Hepatic stellate cell (primary cell): ENCODE measurements at places on chromosomes 4 and X.

DNA sequence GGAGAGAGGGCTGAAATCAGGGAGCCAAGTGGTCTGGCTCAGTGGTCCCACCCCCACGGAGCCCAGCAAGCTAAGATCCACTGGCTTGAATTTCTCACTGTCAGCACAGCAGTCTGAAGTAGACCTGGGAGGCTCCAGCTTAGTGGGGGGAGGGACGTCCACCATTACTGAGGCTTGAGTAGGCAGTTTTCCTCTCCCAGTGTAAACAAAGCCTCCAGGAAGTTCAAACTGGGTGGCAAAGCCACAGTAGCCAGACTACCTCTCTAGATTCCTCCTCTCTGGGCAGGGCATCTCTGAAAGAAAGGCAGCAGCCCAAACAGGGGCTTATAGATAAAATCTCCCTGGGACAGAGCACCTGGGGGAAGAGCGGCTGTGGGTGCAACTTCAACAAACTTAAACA, 88.1 kb downstream of the NPFFR2 start:
- no peak for DNase-seq

DNA sequence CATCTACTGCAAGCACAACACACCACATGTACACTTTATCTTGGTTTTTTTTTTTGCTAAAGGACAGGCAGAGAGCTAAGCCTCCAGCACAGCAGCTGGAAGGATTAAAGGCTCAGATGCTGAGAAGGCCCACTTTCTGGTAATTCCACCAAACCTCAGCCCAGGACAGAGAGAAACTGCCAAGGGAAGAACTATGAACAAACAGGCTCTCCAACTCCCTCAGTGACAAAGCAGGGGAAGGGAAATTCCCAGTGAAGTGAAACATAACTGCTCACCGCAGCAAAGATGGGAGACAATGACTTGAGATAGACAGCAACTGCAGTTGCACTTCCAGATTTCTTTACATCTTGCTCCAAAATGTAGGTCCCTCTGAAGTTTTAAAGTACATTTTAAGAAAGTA, 4.8 kb downstream of the PROM1 start:
- no peak for DNase-seq

GRCh38 chrX:115357326-115358120, 68.0 kb downstream of the LUZP4 start:
- DNase-seq = no peak

DNA sequence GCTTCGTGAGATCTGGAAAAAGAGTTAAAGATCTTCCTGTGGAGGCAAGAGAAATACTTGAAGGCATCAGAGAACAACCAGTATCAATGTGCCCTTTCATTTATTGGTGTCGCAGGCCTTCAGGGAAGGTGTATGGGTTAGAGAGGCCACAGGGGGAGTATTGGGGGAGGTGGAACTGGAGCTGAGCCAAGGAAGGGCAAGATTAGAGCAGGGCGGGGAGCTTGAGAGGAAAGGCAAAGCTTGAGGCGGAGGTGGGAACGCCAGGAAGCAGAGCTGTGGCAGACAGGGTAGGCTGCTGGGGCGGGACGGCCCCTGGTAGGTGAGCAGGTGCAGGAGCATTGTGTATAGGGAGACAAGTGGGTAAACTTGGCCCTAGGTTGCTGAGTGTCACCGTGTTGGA, 329.9 kb downstream of the ARHGAP10 start:
- no peak for DNase-seq

DNA sequence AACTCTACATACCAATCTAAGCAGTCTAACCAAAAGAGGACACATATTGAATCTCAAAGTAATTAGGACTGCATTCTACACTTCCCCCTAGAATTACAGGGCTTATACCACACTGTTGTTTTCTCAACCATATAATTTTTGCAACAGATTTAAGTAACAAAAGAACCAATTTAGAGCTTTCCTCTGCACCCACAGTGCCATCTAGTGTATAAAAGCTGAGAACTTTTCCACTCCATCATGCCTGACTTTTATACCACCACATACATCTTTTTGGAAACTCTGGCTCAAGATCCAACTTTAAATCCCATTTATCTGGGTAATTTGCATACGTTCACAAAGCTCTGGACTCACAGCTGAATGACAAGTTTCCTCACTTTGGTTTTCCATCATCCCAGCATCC, 99.5 kb downstream of the EFHC2 start:
- no peak for DNase-seq

DNA sequence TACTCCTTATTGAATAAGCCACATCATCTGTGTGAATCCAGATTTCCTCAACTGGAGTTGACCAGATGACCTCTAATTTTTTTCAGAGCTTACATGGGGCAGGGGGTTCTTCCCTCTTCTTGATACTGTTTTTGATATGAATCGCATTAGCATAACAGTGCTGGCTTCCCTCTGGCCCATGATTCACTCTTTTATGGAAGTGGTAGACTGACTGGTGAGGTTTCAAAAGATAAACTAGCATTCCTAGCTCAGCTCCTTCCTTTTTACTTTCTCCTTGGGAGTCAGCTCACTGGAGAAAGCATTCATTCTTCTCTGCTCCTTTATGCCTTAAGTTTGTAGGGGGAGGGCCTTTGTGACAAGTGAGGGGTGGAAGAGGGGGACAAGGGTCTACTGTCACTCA, 161.0 kb upstream of the FGF13 start:
- no peak for DNase-seq

- DNase-seq = peak; percentile 46
Observed at GRCh38 chr4:14853176-14853943, 148.9 kb upstream of the CPEB2 start.

DNA sequence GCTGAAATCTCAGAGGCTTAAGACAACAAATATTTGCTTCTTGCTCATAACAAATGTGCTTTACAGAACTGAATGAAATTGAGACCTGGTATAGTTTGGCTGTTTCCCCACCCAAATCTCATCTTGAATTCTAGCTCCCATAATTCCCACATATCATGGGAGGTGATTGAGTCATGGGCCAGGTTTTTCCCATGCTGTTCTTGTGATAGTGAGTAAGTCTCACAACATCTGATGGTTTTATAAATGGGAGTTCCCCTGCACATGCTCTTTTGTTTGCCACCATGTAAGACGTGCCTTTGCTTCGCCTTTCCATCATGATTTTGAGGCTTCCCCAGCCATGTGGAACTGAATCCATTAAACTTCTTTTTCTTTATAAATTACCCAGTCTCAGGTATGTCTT, 221.1 kb upstream of the DIPK2B start:
- no peak for DNase-seq

DNA sequence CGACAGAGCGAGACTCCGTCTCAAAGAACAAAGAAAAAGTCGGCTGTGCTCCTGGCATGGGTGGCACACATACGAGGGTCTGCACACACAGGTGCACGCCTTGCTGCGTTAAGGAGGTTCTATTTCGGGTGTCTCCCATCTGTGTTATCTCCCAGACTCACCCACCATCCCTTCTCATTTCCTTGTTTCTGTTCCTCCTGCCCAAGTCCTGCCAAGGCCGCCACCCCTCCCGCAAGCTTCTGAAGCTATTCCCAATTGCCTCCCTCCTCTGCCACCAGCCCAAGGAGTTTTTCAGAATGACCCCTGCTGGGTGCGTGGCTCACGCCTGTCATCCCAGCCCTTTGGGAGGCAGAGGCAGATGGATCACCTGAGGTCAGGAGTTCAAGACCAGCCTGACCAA, 6.0 kb upstream of the IL3RA start:
- no peak for DNase-seq

GRCh38 chr4:158250321-158250720, 40.0 kb downstream of the TMEM144 start:
- DNase-seq = no peak

- no peak for DNase-seq
Observed at GRCh38 chrX:129698150-129698549, 40.6 kb upstream of the XPNPEP2 start.

DNA sequence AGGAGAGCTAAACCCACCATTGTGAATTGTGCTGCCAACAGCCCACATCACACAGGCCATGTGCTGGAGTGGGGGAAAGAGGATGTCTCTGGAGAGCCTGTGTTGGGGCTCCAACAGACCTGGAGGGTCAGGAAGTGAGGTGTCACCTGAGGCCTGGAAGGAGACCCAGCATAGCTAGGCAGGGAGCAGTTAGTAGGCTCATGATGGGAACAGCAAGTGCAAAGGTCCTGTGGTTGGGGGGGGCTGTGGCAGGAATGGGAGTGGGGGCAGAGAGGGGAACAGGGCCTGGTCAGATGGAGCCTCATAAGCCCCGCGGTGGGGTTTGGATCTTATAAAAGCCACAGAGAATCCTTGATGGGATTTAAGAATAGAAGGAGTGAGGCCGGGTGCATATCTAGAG, 35.9 kb upstream of the GPR78 start:
- DNase-seq = no peak

- DNase-seq = no peak
Observed at GRCh38 chrX:39613997-39614679, 483.6 kb downstream of the BCOR start.

- DNase-seq = no peak
Observed at GRCh38 chr4:110865611-110866259, 242.9 kb upstream of the PITX2 start.

- no peak for DNase-seq
Observed at GRCh38 chrX:130260316-130260715, 8.4 kb downstream of the ZNF280C start.

- DNase-seq = no peak
Observed at GRCh38 chr4:89897867-89898266, 3.2 kb downstream of the MMRN1 start.

DNA sequence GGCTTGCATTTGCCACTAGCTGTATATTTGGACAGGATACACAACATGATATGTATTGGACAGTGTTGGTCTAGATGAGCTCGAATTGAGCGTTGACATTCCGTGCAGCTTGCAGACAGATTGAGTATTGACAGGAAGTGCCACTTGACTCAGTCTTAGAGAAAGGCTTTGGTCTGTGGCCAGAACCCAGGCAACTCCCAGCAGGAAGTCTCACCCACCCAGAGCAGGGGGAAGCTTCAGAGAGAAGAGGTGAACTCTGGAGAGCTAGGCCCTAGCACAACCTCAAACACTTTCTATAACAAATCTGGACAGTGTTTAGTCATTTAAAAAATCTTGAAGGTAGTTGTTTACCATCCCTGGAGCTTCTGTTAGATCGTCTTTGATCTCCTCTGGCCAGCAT, 280.5 kb downstream of the FBXW7 start:
- no peak for DNase-seq

GRCh38 chr4:11323771-11324170, 104.9 kb downstream of the HS3ST1 start:
- no peak for DNase-seq

- DNase-seq = no peak
Observed at GRCh38 chr4:183729069-183729406, 69.9 kb downstream of the TRAPPC11 start.

DNA sequence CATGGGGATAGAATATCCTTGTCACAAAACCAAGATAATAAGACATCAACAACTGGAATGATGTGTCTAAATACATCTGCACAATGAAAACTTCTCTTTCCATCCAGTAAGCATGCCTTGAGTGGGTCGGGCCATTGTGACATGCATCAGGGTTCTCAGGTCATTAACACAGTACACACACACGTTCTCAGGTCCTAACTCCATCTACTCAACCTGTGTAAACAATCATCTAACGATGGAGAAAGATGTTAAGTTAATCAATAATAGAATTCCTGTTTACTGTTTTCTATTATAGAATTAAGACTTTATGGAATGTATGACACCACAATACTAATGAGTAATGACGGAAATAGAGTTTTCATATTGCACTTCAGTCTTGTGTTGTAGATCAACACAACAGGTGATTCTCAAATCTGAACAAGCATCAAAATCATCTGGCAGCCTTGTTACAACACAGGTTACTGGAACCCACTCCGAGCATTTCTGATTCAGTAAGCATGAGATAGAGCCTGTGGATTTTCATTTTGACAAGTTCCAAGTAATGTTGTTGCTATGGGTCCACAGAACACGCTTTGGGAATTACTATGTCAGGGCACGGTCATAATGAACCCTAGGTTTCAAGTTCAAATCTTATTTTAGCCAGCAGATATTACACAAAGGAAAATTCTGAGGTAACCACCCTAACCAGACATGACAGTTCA, 315.8 kb upstream of the TEX13C start:
- DNase-seq = no peak

DNA sequence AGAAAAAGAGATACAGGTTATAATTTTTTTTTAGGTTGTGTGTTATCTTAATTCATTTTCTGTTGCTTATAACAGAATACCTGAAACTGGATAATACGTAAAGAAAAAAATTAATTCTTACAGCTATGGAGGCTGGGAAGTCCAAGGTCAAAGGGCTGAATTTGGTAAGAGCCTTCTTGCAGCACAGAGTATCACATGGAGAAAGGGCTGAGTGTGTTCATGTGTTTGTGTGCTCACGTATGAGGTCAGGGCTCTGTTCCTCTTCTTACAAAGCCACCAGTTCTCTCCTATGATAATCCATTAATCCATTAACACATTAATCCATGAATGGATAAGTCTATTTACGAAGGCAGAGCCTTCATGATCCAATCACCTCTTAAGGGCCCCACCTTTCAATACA, 8.6 kb upstream of the RAB28 start:
- DNase-seq = no peak

DNA sequence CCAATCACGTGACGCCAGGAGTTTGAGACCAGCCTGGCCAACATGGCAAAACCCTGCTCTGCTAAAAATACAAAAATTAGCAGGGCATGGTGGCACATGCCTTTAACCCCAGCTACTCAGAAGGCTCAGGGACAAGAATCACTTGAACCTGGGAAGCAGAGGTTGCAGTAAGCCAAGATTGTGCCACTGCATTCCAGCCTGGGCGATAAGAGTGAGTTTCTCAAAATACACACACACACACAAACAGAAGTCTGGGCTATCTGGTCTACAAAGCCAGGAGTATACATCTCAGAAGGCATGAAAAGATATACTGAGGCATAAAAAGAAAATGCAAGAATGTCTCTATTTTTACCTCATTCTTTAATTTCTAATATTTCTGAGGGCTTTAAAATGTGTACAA, 11.3 kb downstream of the YTHDC1 start:
- DNase-seq = no peak

GRCh38 chr4:120841580-120841979, 80.9 kb downstream of the PRDM5 start:
- no peak for DNase-seq

GRCh38 chr4:55458164-55458563, 62.4 kb downstream of the TMEM165 start:
- no peak for DNase-seq

DNA sequence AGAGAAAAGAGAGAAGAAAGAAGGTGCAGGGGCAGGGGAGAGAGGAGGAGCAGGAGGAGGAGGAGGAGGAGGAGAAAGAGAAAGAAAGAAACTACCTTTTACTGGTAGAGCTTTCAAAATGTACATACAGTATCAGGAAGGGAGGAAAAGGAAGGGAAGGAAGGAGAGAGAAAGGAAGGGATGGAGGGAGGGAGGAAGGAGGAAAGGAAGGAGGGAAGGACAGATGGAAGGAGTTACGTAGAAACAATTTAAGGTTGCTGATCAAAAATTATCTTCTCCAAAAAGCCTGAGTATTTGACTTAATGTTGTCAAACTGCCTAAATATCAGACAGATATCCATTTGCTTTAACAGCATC, 13.4 kb downstream of the TBC1D9 start:
- DNase-seq = no peak

- DNase-seq = no peak
Observed at GRCh38 chr4:22456291-22456690, 59.6 kb downstream of the ADGRA3 start.
